Fibroblast of skin of back (primary cell): ENCODE measurements at places on chromosomes 6 and 20.
A peak's percentile ranks its signal among the peaks of the same experiment; 100 is the strongest.

DNA sequence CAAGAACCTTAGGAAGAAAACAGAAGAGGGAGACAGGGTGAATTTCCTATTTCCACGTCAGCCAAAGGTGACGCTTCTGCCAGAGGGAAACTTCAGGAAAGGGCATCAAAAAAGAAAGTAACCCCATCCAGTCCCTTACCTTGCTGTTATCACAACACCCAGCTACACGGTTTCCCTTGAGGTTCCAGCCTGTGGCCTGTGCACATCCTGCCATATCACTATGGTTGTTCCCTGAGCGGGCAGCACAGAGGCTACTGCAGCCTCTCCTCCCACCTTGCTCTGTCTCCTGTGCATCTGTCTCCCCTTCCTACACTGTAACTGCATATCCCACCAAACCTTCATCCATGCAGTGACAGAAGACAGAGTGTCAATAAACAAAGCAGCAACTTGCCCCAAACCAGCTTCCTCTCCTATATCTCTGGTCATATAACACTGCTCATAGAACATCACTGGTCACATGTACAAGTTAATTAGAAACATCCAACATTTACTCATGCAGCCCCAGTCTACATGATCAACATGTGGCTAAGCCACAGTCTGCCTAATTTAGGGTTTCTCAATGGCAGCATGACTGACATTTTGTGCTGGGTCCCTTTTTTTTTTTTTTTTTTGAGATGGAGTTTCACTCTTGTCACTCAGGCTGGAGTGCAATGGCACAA, 54.7 kb downstream of the GFOD1 start:
- no peak for DNase-seq

GRCh38 chr20:11155156-11155756, 481.5 kb upstream of the JAG1 start:
- DNase-seq, result peak; percentile 59

GRCh38 chr6:138485586-138486248, 13.6 kb downstream of the NHSL1 start:
- peak; percentile 21 for DNase-seq

DNA sequence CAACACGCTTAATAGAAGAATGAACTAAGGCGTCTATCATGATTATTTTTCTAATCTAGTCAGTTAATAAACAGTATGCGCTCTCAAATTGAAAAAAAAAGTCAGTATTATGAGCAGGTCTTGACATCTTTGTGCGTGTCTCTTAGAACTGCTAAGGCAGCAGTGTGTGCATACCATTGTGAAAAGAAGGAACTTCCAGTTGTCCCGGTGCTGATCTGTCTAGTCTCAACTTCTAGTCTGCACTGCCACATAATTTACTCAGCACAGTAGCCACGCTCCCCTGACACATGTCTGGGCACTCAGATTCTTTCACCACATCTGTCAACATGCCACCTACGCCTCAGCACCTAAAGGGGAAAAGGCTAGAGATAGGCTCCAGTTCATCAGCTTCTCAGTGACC, 61.1 kb upstream of the SPDEF start:
- DNase-seq, result no peak

DNA sequence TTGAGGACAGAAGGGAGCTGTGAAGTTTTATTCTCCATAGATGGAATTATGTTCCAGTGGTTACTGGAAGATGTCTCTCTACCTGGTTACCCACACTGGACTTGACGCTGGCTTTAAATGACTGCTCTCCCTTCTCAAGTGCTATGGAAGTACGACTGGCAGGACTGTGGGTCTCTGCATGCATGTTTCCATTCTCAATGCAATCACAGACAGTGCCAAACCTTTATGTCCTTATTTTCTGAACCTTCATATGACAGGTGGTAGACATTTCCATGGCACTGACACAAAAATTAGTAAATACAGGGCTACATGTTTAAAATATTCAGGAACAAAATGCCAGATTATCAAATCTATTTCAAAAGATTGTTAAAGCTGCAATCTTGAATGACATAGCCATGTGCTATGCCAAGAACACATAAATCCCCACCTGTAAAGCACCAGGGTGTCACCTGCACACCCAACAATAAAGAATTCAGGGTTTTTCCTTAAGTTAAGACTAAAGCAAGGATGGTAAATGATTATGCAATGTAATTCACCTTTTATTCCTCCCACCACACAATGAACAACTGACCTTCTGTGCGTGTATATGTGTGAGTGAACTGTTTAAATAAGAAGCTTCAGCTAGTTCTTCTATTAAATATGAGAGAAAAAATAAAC, 153.3 kb upstream of the ENPP5 start:
- DNase-seq, result no peak

- no peak for DNase-seq
These were observed 37.5 kb upstream of the OCSTAMP start for GRCh38 chr20:46587986-46588385.

GRCh38 chr6:92023410-92023966, 1395.9 kb downstream of the EPHA7 start:
- no peak for DNase-seq

- DNase-seq, result no peak
These were observed 83.5 kb downstream of the ADGRG6 start for GRCh38 chr6:142385352-142385751.

DNA sequence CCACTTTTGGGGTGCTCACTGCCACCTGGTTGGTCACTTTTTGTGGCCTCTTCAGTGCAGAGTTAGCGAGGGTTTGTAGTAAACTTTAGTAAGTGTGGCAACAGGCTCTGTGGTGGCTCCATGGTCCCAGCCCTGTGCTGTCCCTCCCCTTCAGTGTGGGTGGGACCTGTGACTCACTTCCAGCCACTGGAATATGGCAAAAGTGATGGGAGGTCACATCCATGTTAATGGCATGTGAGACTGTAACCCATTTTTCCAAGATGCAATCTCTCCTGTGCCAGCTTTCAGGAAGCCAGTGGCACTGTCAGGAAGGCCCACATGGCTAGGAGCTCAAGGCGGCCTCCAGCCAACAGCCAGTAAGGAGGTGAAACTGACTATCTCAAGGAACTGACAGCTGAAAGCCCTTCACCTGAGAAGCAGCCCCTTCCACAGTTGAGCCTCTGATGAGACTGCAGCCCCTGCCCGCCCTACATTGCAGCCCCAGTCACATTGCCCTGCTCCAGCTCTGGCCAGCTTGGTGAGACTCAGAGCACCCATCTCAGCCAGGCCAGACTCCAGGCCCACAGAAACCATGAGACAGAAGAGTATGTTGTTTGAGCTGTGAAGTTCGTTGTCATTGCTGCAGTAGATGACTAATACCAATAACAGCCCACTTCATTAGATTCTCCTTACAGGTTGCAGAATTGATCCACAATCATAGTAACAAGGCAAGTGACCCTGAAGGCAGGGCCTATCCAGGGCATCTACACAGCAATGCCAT, 13.1 kb upstream of the CST7 start:
- DNase-seq, result no peak

DNA sequence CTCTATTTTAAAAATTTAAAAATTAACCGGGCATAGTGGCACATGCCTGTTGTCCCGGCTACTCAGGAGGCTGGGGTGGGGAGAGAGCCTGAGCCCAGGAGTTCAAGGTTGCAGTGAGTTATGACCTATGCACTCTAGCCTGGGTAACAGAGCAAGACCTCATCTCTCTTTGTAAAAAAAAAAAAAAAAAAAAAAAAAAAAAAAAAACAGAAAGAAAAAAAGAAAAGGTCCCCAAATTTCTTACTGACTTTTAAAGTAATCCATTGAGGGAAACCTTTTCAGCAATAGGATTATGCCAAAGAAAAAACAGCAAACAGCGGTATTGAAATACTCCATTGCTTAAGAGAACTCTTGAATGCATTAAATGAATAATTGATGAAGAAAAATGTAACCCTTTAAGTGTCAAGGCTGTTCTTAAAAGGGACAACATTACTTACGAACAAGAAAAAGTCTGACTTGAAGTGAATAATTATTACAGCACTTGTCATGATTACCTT, 6.0 kb upstream of the DNAAF9 start:
- no peak for DNase-seq

DNA sequence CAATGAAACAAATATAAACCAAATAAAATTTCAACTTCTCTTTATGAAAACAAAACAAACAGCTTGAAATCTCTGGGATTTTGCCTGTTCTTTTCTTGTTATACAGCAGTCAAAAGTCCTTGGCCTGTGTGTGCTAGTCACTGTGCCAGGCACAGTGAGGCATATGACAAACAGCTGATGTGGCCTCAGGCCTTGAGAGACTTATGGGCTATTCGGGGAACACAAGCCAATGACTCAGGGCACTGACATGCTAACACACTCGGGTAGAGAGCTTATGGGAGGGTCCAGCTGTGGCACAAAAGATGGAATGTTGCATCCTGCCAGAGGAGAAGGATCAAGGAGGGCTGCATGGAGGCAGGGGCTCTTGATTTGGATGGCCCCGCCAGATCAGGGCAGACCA, 95.4 kb upstream of the NKX2-2 start:
- DNase-seq, result peak; percentile 15

GRCh38 chr6:147108259-147108910, 95.8 kb upstream of the STXBP5 start:
- DNase-seq, result no peak

DNA sequence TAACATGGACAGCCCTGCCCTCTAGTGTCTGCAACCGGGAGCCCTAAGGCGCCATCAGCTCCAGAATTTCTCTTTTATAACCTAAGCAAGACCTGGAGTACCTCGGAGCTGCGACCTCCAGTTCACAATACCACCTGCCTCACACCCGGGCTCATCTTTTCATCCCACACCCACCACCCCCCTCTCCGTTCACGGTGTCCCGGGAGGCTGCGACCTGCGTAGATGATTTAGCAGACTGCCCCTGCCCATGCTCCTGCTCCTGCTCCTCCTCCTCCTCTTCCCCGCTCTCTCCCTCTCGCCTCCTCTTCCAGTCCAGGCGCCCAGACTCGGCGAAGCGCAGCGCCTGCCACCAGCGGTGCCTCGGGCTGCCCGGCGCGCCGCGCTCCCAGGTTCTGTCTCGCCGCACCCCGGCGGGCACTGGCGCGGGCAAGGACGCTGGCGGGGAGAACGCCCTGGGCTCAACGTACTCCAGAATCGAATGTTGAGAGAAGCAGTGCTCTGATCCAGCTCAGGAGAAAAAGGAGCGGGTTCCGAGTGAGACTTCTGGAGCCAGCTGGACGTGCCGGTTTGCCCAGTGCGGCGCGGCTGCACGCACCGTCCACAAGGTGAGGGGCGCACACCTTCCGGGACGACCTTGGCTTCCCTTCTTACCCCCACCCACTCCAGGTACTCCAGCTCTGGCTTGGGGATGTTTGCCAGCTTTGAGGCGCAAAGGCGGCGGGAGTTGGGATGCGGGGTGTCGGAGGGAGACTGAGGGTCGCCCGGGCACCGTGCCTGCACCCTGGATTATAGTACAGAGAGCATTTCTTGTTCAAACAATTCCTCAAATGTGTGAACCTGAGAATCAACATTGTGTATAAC, at the start of gene HTR1E:
Gene HTR1E, plus strand, starts transcription at position 310 of the 861 bp plus-strand sequence. CDS start 77,807 bp downstream, outside the sequence.
- peak; percentile 22 for DNase-seq

GRCh38 chr20:14751191-14751590, 413.8 kb upstream of the FLRT3 start:
- no peak for DNase-seq

- no peak for DNase-seq
These were observed 39.6 kb upstream of the VSTM2L start for GRCh38 chr20:37863289-37863688.

DNA sequence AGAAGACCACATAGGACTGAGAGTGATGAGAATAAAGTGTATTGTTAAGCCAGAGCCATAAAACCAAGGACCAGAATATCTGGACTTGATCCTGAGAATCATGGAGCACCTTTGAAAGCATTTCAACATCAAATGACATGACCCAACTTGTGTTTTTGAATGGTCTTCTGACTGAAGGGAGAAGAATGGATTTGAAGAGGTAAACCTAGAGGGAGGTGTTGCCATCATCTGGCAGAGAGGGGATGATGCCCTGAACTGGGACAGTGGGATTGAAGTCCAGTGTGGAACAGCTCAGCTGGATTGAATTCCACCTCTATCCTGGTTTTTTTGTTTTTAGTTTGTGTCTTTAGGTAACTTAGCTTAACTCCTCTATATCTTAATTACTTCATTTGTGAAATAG, 570.0 kb downstream of the TBC1D32 start:
- no peak for DNase-seq

GRCh38 chr6:43987838-43988439, 139.3 kb downstream of the MRPL14 start:
- no peak for DNase-seq

GRCh38 chr20:40980106-40980827, 48.4 kb upstream of the TOP1 start:
- DNase-seq, result no peak

DNA sequence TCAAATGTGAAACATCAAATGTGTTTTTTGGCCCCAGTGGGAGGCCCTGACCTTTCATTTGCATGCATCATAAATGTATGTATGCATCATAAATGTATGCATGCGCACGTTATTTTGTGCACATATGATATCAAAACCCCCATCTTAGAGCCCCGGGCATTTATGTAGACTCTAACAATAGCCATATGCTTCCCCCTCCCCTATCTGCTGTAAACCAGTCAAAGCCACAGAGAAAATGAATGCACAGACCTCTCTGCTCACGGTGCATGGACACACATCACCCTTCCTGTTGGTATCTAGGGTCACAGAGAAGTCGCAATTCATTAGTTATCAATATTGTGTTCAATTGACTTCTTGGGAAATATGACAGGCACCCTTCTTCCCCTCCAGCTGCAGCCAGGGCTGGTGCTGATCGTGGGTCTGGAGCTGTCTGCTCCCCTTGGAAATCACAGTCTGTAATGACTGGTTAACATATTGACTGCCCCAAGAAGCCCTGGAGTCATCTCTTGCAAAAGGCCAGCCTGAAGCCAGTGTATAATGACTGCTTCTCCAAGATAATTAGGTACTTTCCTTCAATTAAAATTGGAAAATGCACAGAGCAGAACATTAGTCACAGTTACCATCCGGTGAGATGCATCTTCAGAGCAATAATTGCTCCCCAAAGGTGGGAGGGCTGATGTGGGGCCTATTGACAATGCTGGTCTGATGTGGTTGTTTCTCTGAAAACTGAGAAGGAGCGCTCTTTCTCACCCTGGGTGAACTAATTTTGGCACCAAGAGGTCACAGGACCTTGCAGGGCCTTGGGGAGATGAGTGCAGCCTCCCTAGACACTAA, 532.2 kb downstream of the CDH26 start:
- no peak for DNase-seq

GRCh38 chr6:53792973-53793317, 1.9 kb upstream of the LRRC1 start:
- DNase-seq, result no peak

DNA sequence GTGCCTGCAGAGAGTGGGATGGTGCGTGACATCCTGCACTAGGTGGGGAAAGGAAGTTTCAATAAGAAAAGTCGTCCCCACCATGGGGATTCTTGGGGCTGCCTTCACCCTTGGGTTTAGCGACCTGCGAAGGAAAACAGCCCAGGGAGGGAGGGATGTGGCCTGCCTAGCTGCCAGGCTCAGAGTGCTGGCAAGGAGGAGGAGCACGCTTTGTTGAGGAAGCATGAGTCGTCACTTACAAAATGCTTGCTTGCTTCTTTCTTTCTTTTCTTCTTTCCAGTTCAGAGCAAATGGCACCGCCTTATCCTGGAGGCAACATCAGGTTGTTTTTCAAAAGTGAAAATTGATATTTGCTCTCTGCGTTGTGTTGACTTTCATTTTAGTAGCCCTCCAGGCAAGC, 123.2 kb downstream of the TFAP2C start:
- DNase-seq, result no peak
